ENCODE measurements at places on chromosomes 1 and 21.

DNA sequence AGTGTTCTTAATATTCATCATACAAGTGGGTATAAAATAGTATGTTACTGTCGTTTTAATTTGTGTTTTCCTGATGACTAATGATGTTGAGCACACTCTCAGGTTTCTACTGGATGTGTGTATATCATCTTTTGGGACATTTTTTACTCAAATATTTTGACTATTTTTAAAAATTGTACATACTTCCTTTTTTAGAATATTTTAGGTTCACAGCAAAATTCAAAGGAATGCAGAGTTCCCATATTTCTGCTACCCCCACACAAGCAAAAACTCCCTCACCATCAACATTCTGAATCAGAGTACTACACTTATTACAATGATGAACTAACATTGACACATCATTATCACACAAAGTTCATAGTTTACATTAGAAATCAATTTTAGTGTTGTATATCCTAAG is 114.5 kb downstream of the DPYD start:
- no peak for DNase-seq

DNA sequence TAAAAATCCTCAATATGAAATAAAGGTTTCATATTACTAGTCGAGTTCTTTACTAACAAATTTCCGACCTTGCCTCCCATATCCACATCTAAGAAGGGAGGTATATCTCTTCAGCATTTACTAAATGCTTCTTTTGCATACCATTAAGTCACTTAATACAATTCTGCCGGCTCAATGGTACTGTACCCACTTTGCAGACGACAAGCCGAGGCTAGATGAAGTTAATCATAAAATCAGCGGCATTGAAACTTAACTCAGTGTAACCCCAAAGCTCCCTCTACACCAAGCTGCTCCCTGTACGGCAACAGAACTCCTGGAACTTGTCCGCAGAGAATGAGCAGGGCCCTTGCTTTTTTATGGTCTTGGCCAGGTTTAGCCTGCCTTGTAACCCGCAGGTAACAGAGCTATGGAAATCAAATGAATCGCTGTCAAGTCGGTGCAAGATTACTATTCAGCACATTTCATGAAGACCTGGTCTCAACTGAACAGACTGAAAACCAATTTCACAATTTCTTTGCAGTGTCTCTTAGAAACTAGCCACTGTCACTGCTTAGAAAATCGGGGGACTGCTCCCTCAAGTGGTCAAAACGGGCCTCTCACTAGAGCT is 738 bp downstream of the INTS7 start:
- DNase-seq: no peak

DNA sequence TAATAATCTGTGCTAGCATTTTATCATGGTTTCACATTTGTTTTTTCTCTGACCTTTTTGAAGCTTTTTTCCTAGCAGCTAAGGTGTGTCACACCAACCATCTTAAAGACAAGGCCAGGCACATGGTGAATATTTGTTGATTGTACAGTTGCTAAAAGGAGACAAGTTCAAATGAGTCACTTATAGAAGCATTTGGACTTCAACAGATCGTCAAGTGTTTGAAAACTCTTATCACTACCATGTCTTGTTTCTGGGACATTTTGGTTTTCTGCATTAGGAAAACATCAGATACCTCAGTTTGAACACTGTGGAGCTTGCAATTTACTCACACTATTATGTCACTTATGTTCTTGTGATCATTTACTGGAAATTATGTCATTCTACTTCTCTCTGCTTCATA is 407.3 kb downstream of the USP25 start:
- no peak for DNase-seq

DNA sequence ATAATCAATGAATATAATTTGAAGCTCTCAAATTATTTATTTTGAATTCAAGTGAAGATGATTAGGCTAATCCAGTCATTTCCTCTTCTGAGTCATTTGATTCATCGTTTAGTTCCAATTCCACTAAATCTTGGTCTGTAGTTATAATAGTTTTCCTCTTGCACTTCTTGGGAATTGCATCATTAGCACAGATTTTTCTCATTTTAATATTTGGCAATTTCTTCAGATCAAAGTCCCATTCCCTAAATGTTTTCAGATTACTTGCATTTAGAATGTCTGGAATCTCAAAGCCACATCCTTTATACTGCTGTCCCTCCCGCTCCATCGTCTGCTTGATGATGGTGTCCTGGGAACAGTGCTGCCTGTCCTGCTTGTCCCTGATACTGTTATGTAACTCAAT is 43.5 kb downstream of the MAST2 start:
- no peak for DNase-seq

GRCh38 chr1:58999676-59000075 is 215.8 kb upstream of the JUN start:
- no peak for DNase-seq

- no peak for DNase-seq
Measured at GRCh38 chr1:29355375-29355774, 119.1 kb downstream of the PTPRU start.

DNA sequence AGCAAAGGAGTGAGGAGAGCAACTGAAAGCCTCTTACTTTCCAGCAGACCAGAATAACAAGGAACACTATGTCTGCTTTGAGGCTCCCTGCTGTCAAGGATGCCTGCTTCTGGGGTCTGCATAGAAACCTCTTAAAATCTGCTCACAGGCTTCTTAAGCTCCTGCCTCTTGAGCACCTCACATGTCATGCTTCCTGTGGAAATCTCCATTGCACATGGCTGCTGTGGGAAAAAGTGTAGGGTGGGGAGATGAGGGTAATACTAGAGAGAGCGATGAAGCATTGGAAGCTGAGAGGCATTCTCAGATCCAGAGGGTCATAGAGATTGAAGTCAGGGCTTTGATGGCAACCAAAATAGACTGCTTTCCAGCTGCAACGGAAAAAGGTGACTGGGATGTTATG is 6.2 kb upstream of the HLX start:
- DNase-seq: no peak

All from esophagus squamous epithelium (tissue), 5 donors.